ENCODE measurements at places on chromosomes 4 and X.

- no peak for DNase-seq
Observed at GRCh38 chr4:46937493-46937892, 28.4 kb upstream of the COX7B2 start.

- no peak for DNase-seq
Observed at GRCh38 chr4:974668-975067, 1.3 kb upstream of the DGKQ start.

GRCh38 chr4:101993002-101993841 is 202.7 kb downstream of the BANK1 start:
- no peak for DNase-seq

DNA sequence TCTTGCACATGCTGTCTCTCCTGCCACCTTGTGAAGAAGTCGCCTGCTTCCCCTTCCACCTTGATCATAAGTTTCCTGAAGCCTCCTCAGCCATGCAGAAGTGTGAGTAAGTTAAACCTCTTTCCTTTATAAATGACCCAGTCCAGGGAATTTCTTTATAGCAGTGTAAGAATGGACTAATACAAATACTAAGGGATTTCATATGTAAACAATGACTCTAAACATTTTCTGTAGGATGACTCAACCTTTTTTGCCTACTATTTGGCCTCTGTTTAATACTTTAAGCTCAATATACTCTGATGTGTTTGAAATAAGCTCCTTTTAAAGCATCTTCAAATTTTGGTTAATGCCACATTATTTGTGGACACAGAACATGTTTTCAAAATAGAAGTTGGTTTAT is 813.5 kb upstream of the SLIT2 start:
- DNase-seq, result no peak

DNA sequence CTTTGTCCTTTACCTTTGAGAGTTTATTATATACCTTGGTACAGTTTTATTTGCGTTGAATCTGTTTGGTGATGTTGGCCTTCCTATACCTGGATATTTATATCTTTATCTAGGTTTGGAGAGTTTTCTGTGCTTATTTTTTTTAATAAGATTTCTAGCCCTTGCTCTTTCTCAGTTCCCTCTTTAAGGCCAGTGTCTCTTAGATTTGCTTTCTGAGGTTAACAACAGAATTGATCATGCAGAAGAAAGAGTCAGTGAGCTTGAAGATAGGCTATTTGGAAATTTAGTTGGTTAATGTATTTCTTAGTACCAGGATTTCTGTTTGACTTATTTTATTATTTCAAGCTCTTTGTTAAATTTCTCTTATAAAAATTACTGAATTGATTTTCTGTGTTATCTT is 12.7 kb upstream of the TAF7L start:
- DNase-seq, result no peak

GRCh38 chr4:142064181-142064580 is 427.8 kb downstream of the IL15 start:
- peak; percentile 9 for DNase-seq

GRCh38 chr4:76950052-76950955 is 752 bp downstream of the SEPTIN11 start:
- DNase-seq, result peak; percentile 30

- DNase-seq, result no peak
Observed at GRCh38 chrX:17032351-17032750, 85.9 kb downstream of the REPS2 start.

- no peak for DNase-seq
Observed at GRCh38 chr4:10094841-10095240, 21.8 kb downstream of the WDR1 start.

DNA sequence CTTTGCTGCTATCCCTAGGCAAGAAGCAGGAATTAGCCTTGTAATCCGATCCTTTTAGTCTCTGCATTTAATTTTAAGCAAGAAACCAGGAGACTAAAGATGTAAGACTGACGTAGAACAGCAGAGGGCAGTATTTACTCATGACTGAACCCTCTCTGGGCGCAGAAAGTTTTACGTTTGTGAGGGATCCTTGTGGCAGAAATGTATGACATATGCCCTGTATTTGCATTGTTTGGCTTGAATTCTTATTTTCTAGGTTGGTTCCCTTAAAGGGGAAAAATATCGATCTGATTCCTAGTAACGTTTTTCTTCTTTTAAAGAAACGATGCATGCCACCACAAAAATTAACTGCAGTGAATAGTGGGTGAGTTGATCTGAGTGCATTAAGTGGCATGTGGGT is 1.3 kb upstream of the FAT4 start:
- DNase-seq, result peak; percentile 56

- DNase-seq, result peak; percentile 23
Observed at GRCh38 chr4:111943796-111944203, 201.5 kb upstream of the FAM241A start.

- DNase-seq, result no peak
Observed at GRCh38 chr4:71231129-71232055, 107.4 kb upstream of the SLC4A4 start.

- no peak for DNase-seq
Observed at GRCh38 chr4:6476893-6477292, 4.5 kb upstream of the PPP2R2C start.

DNA sequence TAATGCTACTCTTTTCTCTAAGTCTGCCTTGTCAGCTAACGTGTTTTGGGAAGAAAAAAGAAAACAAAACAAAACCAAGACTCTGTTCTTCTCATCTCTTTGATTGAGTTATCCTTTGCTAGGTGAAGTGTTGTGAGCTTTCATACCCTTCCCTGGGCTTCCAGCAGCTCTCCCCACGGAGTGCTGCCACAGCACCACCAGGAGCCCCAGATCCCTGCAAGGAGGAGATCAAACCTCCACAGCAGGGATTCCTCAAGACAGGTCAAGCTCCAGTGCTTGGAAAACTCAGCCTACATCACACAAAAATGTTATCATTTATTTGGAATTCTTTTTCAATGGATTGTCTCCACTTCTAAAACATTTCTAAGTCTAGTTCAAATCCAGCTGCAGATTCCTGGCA is 1981.9 kb upstream of the TENM3 start:
- DNase-seq, result no peak
